Kasumi-1 (cell line): ENCODE measurements at places on chromosomes 11 and 22.

- no peak for DNase-seq
Observed at GRCh38 chr11:46285594-46286033, 8.2 kb downstream of the CREB3L1 start.

- DNase-seq, result peak; percentile 87
Observed at GRCh38 chr11:93921695-93922468, 71.5 kb upstream of the VSTM5 start.

DNA sequence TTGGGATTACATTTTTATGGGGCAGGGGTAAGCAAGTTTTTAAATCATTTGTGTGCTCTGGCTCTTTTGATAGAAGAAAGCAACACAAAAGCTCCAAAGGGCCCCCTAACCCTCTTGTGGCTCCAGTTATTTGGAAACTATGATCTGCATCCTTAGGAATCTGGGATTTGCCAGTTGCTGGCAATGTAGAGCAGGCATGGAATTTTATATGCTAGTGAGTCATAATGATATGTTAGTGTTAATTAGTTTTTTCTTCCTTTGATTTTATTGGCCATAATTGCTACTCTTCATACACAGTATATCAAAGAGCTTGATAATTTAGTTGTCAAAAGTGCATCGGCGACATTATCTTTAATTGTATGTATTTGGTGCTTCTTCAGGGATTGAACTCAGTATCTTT lies 10.1 kb downstream of the RAG1 start:
- no peak for DNase-seq

GRCh38 chr11:16013649-16014275 lies 342.6 kb downstream of the SOX6 start:
- DNase-seq, result no peak

- no peak for DNase-seq
Observed at GRCh38 chr22:37157516-37158285, 8.0 kb upstream of the IL2RB start.

GRCh38 chr11:11512502-11512901 lies 109.3 kb downstream of the GALNT18 start:
- DNase-seq, result no peak

- no peak for DNase-seq
Observed at GRCh38 chr11:95586661-95587060, 202.9 kb downstream of the FAM76B start.

- no peak for DNase-seq
Observed at GRCh38 chr11:125931116-125931515, 14.7 kb upstream of the VSIG10L2 start.

- no peak for DNase-seq
Observed at GRCh38 chr11:78770931-78771330, 196.3 kb upstream of the NARS2 start.

DNA sequence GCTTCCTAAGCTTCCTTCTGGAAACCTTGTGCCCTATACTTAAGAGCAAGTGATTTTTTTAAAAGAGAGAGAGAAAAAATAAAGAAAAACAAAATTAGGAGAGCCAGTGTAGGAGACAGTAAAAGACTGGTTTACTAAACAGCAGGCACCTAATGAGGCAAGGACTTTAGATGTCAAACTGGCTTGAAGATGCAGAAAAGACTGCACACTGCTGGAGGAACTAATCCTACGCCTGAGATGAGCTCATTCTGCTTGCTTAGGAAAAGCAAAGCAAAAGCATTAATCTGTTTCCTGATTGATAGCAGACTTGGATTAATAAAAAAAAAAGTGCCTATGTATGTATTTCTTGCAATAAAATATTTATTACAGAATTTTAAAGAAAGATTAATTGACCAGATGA lies 113.6 kb upstream of the SEZ6L start:
- DNase-seq, result no peak

GRCh38 chr22:28656181-28656580 lies 23.5 kb downstream of the TTC28 start:
- no peak for DNase-seq

DNA sequence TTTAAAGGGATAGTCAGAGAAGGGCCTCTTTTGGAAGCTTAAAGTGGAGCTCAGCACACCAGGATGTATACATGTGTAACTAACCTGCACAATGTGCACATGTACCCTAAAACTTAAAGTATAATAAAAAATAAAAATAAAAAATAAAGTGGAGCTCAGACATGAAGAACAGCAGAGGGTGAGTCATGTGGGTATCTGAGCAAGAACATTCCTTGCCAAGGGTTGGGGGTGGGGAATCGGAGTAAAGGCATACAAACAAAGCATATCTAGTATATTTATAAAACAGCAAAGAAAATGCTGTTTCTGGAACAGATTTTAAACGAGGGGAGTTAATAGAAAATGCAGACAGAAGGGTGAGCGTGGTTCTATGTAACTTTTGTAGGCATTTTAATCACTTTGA lies 562.6 kb upstream of the ANO3 start:
- DNase-seq, result no peak

- DNase-seq, result no peak
Observed at GRCh38 chr11:12539572-12539971, 134.6 kb upstream of the TEAD1 start.

DNA sequence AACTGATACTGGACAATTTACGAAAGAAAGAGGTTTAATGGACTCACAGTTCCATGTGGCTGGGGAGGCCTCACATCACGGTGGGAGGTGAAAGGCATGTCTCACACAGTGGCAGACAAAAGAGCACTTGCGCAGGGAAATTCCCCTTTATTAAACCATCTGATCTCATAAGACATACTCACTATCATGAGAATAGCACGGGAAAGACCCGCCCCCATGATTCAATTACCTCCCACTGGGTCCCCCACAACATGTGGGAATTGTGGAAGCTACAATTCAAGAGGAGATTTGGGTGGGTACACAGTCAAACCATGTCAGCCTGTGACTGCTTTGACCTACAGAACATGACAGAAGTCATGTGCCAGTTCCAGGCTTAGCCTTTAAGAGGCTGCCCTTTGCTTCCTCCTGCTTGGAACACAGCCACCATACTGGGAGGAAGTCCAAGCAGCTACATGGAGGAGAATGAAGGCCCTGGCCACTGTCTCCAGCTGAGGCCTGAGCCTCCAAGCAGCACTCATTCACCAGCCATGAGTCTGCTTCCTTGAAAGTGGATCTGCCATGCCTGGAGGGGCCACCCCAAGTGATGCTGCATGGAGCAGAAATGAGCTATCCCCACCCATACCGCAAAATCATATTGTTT lies 10.9 kb upstream of the GAL start:
- DNase-seq, result no peak

DNA sequence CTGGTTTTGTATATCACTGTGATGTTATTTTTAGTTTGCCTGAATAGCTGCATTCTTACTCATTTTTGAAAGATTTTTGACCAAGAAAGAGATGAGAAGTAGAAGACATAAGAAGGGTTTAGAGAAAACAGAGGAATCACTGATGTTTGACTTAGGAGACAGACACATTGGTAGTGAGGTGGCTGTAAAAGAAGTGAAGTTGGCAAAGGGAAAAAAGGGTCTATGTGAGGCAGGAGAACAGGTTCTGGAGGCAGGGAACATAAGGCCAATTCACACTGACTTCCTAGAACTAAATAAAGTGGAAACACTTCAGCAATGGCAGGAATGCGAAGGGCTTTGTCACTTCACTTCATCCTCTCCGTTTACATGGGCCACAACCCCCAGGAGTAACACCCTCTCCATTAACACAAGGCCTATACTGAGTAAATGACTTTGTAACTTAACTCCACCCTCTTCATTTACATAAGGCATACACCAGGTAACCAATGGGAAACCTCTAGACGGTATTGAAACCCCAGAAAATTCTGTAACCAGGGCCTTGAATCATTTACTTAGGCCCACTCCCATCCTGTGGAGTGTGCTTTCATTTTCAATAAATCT lies 36.5 kb downstream of the CTSC start:
- DNase-seq, result no peak

DNA sequence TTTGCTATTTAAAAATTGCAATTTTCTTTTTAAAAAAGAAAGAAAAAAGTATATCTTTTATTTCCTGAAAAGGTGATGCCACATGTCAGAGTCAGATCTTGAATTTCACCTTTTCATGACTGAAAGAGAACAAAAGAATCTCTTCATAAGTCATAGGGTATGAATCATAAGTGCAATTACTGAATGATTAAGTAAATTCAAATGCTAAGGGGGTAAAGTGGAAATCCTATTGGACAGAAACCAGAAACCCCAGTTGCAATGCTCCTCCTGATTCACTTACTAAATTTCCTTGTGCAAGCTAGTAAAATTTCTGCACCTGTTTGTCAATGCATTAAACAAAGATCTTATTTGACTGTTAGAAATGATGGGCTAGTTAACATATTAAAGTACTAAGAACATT lies 8.2 kb upstream of the PRRG4 start:
- no peak for DNase-seq

- DNase-seq, result peak; percentile 99
Observed at GRCh38 chr22:29821291-29822016, 16.6 kb downstream of the ASCC2 start.

- DNase-seq, result no peak
Observed at GRCh38 chr11:83720675-83721074, 434.5 kb upstream of the CCDC90B start.

GRCh38 chr11:37450613-37451012 lies 852.6 kb upstream of the RAG2 start:
- DNase-seq, result peak; percentile 90

- DNase-seq, result peak; percentile 45
Observed at GRCh38 chr11:9280655-9281301, 15.6 kb upstream of the DENND5A start.

- peak; percentile 96 for DNase-seq
Observed at GRCh38 chr11:75275581-75275980, 35.0 kb downstream of the TPBGL start.

DNA sequence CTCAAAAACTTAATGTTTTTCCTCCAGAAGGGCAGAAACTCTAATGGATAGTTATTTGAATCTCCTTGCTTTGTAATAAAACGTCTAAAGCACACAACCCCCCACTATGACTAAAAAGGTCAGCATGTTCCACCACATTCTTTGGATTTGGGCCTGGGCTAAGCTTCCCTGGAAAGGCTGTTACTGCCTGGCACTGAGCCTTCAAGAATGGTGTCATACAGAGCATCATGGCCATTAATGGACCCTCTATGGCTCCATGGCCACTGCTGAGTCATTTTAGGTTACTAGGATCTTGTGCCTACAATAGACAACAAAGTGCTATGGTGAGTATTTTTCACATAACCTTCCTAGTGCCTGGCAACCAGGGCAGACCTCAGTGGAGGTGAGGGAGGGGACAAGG lies 242.6 kb upstream of the FAT3 start:
- DNase-seq, result no peak

DNA sequence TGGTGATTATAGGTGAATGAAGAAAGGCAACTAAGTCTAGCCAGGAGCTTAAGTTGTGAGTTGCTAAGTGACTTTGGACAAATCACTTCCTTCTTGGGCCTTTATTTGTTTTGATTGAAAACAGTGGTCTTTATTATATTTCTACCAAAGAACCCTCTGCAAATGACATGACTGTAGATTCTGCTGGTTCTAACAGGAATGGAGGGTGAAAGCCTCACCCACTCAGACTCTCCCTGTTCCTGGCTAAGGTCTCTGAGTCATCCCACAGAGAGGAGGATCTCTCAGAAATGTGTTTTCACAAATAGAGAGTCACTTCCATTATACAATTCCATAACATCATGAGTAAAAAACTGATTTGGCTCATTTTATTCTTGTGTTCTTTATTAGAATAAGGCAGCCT lies 583.9 kb upstream of the LRRC4C start:
- DNase-seq, result no peak

- DNase-seq, result no peak
Observed at GRCh38 chr22:24523873-24524272, 28.7 kb downstream of the UPB1 start.

DNA sequence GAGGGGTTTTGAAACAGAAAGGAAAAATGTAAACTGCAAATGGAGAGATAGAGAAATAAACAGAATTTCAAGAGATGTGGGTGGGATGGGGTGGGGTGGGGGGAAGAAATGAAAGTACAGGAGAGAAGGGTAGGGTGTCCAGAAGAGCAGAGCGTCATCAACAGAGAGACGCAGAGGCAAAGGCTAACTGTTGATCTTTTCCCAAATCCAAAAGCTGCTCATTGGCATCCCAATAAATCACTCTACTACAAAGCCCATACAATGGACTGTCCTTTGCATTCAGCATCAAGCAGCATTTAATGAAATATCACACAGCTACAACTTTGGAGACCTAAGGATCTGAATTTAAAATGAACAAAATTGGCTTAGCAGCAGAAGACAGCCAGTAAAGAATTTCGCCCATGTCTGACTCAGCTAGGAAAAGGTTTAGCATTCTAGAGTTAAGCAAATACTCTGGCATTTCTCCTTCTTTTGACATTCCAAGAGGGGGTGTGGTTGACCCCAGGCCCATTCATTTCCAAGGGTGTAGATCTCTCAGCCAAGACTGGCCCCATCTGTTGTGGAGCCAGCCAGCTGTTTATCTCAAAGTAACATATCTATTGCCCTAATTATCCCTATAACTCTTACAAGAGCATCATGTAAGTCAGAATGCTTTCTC lies 1.5 kb downstream of the RAB30 start:
- no peak for DNase-seq

DNA sequence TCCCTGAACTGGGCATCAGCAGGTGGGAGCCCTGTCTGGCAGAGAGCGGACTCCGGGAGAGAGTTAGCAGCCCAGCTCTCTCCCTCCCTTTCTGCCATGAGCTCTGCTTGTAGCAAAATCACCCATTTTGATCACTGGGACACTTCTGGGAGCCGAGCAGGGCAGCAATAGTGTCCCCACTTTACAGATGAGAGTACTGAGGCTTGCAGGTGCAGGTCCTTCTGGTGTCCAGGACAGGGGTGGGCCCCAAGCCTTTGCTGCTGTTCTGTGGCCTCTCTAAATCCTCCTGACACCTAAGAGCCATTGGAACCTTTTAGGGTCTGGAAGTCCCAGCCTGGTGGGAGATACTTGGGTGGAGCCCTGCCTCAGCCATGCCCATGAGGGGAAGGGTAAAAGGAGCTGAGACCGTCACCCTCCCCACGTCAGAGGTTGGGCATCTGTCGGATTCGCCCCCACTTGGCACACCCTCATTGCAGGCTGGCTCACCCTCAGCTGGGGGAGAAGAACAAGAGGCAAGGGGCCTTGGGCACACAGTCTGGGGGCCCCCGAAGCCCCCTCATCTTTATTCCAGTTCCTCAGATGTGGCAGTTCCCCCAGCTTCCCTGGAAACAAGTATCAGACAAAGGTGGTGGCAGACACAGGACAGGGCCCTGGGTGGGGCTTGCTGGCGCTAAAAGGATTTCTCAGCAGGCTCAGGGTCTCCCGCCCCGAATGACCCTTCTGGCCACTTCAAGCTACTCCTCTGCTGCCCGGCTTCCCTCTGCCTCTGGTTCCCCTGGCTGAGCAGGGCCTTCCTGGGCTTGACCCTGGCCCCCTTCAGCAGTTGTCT lies 4.5 kb downstream of the RIN1 start:
- no peak for DNase-seq

DNA sequence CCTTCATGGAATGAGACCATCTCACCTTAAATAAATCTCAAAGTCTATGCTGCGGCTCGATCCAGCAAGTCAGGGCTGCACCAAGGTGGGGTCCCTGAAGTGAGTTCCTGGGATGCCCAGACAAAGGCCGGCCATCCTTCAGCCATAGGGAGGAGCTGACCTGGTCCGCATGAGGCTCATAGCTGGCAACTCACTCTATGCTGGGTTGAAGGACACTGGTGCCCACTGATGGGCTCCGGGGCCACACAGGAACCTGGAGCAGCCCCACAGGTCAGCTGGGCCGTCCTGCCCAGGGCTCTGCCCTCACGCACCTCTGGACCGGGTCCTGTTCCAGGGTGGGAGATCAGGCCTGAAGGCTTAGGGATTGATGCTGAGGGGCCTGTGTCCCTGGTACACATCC lies 1339.3 kb downstream of the TBC1D22A start:
- no peak for DNase-seq

- DNase-seq, result no peak
Observed at GRCh38 chr11:78377625-78378418, 39.8 kb downstream of the GAB2 start.
